Fibroblast of villous mesenchyme (primary cell): ENCODE measurements at places on chromosomes 4 and X. TPM values are rescaled to one million over a fixed set of nuclear protein-coding genes. Genes with fewer than 3 reads are reported as not detected.

- DNase-seq = peak; percentile 59
Measured at GRCh38 chrX:110021258-110022022, 18.5 kb downstream of the TMEM164 start.

DNA sequence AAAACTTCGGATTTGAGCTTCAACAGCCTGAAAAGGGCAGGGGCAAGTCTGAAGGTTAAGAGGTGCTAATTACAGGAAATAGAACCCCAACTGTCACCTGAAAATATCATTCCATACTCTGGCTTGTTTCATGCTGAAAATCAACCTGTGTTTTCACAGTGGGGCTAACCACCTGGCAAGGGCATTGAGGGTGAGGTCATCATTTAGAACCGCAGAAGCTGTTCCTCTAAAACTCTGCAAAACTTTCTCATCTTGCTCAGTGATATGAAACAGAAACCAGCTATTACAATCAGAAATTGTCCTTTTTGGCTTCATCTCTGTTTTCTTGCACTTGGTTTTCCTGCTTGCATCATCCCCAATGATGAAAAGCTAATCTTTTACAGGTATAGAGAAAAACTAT, 247.6 kb downstream of the DCLK2 start:
- DNase-seq = no peak

- DNase-seq = peak; percentile 89
Measured at GRCh38 chr4:176359590-176359989, 39.8 kb downstream of the SPCS3 start.

- DNase-seq = no peak
Measured at GRCh38 chrX:16870862-16871815, 977 bp upstream of the RBBP7 start.

DNA sequence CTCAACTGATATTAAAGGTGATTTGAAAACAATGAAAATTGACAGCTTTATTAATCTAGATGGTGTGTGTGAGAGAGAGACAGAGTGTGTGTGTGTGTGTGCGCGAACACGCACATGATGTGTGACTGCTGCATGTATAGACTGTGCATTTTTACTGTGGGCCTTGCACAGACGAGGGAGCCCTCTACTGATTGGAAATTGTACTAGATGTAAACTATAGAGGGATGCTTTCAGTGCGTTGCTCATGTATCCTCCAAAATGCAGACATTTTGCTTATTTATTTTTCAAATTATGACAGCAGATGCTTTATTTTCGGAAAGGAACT, 168.4 kb upstream of the GK2 start:
- peak; percentile 42 for DNase-seq

- no peak for DNase-seq
Measured at GRCh38 chr4:48489683-48490011, 405 bp upstream of the ZAR1 start.

GRCh38 chr4:129362691-129363274, 266.8 kb downstream of the C4orf33 start:
- peak; percentile 74 for DNase-seq

GRCh38 chr4:100875296-100876068, 357.7 kb upstream of the EMCN start:
- no peak for DNase-seq

GRCh38 chrX:71996826-71997225, 86.2 kb downstream of the NHSL2 start:
- DNase-seq = no peak

- no peak for DNase-seq
Measured at GRCh38 chrX:66050140-66050569, 10.3 kb upstream of the VSIG4 start.

DNA sequence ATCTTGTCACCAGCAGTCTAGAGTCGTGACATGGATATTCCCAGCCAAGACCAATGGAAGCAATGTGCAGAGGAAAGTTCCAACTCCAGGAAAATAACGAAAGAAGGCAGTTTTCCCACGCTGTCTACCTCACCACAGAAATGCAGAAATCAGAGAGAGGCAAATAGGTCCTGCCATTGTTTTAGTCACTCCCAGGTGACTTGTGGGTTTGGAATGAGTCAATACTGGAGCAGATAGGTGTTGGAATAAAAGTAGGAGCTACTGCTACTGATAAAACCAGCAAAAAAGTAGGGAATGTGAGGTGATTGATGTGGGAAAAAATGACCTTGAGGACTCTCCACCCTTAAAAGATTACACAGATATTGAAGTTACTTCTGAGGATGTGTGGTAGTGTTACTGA, 72.8 kb upstream of the RAI2 start:
- DNase-seq = no peak

- DNase-seq = no peak
Measured at GRCh38 chrX:82742351-82742750, 765.7 kb upstream of the POU3F4 start.

DNA sequence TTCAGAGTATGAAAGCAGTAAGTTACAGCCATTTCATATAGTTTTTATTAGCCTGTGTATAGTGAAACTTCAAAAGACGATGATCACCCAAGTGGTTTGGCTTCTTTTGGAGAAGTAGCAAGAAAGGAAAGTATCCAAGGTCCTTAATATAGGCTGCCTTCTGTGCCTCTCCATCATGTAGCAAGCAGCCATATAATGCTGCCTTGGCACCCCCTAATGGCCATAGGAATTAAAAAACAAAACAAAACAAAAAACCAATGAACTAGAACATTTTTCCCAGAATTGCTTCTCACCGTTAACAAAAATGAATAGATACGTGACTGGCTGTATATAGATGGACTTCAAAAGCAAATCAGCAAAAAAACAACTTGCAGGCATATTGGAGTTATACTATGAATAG, 18.9 kb downstream of the LAMP2 start:
- DNase-seq = no peak

Gene RENBP
- total RNA-seq = 4.3 and 12.6 TPM in 2 replicates

Gene MTNR1A
- total RNA-seq = not detected in 2 replicates

Gene KIAA1210
- not detected in 2 replicates for total RNA-seq

Gene BMPR1B
- total RNA-seq = 2.3 and 4.3 TPM in 2 replicates

Gene SPANXN3
- total RNA-seq = not detected in 2 replicates

Gene SHOX
- not detected in 2 replicates for total RNA-seq

Gene MAGEA9B
- total RNA-seq = under 0.01 TPM in 1 of 2 replicates, not detected in the other

Gene AMELX
- not detected in 2 replicates for total RNA-seq

Gene UGT2A3
- not detected in 2 replicates for total RNA-seq

Gene PAGE1
- total RNA-seq = not detected in 2 replicates

Gene MAGEA8
- total RNA-seq = not detected in 2 replicates
